Frontal cortex (tissue), 4 donors: ENCODE measurements at places on chromosomes 16 and 17. TPM values are rescaled to one million over a fixed set of nuclear protein-coding genes. Genes with fewer than 3 reads are reported as not detected.

CES5A gene
- total RNA-seq, result 0.41 TPM

RNF222 gene
- total RNA-seq, result not detected

PARD6A gene
- total RNA-seq, result 9.4 TPM

SPATA32 gene
- not detected for total RNA-seq

GPR142 gene
- not detected for total RNA-seq

GRB2 gene
- total RNA-seq, result 159 TPM

KLHL10 gene
- under 0.01 TPM for total RNA-seq

MXRA7 gene
- total RNA-seq, result 45.7 TPM

HEATR9 gene
- not detected for total RNA-seq

BMERB1 gene
- total RNA-seq, result 81.1 TPM

SLFN14 gene
- total RNA-seq, result 0.41 TPM

ATXN7L3 gene
- total RNA-seq, result 64.4 TPM

ABCA6 gene
- total RNA-seq, result 3.7 TPM

SMTNL2 gene
- total RNA-seq, result 4.1 TPM
